COLO829 (cell line): ENCODE measurements at places on chromosomes 5 and 9.

DNA sequence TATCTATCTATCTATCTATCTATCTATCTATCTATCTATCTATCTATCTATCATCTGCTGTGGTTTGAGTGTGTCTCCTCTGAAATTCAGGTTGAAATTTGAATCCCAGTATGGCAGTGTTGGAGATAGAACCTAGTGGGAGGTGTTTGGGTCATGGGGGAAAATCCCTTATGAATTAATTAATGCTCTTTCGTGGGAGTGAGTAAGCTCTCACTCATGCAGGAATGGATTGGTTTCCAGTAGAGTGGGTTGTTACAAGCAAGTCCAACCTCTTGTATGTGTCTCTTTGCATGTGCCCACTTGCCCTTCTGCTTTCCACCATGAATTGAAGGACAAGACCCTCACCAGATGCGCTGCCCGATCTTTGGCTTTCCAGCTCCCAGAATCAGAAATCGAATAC lies 113.0 kb downstream of the ANXA1 start:
- DNase-seq: no peak

GRCh38 chr5:20949636-20950035 lies 961.6 kb upstream of the CDH18 start:
- DNase-seq: no peak

DNA sequence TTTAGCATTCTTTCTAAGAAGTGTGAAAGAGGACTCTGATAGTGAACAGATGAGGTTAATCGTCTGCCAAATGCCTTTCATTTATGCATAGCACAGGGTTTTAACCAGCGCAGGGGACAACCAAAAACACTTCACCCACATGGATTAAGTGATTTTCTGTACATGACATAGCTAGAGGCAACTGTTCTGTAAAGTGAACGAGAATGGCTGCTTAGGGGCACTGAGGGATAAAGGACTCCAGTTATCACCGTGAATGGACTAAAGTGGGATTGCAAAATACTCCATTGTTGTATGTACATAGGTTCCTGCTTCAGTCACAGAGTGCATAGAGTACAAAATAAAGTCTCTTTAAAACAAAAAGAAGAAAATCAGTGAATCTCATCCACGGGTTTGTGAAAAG lies 456.8 kb downstream of the DMAC1 start:
- DNase-seq: no peak

GRCh38 chr5:116497631-116498030 lies 77.0 kb downstream of the SEMA6A start:
- DNase-seq: no peak

- DNase-seq: no peak
Observed at GRCh38 chr5:74641735-74642542, 1.4 kb upstream of the ENC1 start.

DNA sequence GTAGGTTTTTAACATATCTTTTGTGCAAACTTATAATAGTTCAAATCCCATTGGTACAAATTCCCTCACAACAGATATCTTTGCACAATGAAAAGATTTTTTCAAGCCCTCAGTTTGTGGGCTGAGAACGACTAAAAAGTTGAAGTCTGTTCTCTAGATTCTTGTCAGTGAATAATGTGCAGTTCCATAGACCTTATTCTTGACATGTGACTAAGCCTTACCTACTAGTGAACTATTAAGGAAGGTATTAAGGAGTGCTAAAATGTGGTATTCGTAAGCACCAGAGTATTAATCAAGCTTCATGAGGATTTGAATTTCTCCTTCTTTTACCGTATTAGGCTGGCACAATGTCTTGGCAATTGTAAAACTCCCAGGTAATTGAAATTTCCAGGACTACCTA lies 205.6 kb upstream of the DMRTA1 start:
- no peak for DNase-seq

GRCh38 chr5:101929628-101930027 lies 366.5 kb downstream of the SLCO4C1 start:
- no peak for DNase-seq

DNA sequence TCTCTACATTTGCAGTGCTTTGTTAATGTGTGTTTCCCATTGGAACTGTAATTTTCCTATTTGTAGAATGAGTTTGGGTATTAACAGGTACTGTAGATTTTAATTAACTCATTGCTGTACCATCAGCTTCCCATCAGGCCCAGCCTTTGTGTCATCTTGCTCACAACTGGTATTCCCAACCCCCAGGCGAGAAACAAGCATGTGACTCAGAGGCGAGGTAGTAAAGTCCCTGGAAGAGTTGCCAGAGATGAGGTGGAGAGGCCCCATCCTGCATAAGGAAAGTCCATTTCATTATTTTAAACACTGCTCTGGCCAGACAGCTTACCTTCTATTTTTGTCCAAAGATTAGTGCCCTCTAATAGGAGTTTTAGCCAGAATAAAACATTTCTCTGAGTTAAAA lies 29.9 kb downstream of the ADCY2 start:
- no peak for DNase-seq

- DNase-seq: no peak
Observed at GRCh38 chr9:128007566-128008138, 26.9 kb upstream of the EEIG1 start.

DNA sequence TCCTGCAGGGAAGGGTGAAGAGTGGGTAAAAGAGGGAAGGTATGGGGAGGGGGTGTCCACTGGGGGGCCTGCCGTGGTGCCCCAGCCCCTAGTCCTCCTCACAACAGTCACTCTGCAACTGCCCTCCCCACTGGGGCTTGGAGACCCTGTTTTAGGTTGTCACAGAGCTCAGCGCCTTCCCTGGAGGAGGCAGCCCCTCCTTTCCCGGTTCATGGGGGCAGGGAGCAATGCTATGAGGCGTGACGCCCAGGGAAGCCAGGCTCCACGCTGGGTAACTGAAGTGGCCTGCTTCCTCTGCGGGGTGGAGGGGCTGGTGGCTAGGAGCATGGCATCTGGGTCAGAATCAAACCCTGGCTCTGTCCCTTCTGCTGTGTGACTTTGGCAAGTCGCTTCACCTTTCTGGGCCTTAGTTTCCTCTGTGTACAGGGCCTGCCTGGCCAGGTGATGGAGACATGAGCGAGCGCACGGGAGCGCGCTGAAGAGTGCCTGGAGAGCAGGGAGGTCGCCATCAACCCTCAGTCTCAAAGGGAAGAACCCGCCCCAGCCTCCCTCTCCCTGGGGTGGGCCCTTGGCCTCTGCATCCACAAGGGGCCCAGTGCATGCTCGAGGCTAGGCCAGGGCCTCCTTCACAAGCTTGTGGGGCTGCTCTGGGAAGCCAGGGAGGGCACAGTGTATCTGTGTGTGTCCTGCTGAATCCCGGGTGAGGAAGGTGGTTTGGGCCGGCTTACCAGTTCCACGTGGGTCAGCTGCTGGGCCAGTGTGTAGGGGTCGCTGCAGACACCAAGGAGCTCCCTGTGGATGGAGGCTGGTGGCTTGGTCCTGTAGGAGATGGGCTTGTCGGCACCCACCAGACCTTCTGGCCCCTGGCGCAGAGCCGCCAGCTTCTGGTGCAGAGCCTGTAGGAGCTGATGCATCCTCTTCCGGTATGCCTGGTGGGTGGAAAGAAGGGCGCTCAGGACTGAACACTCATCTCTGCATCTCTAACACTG lies 56.4 kb upstream of the RNF130 start:
- DNase-seq: no peak

DNA sequence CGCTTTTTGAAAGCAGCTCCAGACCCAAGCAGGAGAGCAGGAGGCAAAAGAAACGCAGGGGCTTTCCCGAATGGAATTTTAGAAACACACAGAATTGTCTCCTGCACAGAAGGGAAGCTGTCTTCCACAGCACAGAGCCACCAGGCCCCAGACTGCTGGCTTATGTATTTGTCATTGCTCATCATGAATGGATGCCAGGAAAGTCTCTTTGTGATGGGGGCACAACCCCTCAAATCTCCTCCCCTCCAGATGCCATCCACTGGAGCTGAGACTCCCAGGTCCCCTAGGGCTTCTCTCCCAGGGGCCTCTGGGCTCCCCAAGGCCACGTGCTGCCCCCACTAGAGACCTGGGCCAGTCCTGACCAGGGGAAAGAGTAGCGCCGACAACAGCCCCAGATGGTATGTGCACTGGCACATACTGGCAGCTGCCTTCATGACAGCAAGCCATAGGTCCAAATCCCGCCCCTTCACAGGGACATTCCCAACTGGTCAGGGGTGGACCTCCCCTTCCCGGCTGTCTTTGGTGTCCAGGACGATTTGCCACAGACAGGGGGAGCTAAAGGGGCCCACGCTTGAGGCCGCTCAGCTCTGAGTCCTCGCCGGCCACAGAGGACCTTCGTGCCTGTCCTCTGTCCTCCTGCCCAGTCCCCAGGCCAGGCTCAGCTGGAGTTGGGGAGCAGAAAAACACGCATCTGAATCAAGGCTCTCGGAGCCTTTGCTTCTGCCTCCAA lies 127.8 kb downstream of the KCNIP1 start:
- no peak for DNase-seq
